ENCODE measurements at places on chromosomes 7 and 10.

- DNase-seq = no peak
These were observed 42.5 kb upstream of the FZD8 start for GRCh38 chr10:35684586-35684985.

GRCh38 chr10:28623483-28623882 lies 53.8 kb upstream of the BAMBI start:
- no peak for DNase-seq

- no peak for DNase-seq
These were observed 9.0 kb upstream of the VIM start for GRCh38 chr10:17219024-17219423.

DNA sequence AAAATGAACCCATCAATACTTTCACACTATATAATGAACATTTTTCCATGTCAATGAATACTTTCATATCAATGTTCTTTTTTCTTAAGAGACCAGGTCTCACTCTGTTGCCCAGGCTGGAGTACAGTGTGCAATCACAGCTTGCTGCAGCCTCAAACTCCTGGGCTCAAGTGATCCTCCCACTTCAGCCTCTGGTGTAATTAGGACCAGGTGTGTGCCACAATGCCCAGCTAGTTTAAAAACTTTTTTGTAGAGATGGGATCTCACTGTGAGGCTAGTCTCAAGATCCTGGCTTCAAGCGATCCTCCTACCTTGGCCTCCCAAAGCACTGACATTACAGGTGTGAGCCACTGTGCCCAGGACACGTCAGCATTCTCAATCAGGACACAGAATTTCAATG lies 85.2 kb downstream of the SH3PXD2A start:
- no peak for DNase-seq
